Transverse colon (tissue), 4 donors: ENCODE measurements at places on chromosomes 4 and X. TPM values are rescaled to one million over a fixed set of nuclear protein-coding genes. Genes with fewer than 3 reads are reported as not detected.

GRCh38 chrX:66677430-66677829 is 38.6 kb upstream of the EDA2R start:
- H3K27me3 ChIP-seq, result no peaks in the 10 kb centered on the region
- no peaks in the 10 kb centered on the region for H3K4me1 ChIP-seq
- no peaks in the 10 kb centered on the region for H3K36me3 ChIP-seq
- H3K27ac ChIP-seq, result no peak overlapping the region

DNA sequence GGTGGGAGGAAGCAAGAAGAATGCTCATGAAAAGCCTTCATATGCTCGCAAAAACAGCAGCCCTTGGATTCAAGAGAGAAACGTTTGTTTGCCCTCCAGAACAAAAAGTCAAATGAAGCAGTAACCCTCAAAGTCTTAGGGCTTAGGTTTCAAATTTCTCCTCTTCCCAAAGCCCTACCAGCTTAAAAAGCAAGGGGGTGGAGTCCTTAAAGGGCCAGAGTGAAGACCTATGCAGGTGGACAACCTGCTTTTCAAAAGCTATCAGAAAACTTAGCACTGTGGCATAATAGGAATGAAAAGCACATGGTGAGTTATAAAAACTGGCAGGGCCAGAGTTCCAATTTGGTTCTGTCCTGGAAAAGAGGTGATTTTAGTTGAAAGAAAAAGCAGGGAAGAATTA is 253.3 kb downstream of the NAP1L3 start:
- no peak for DNase-seq
- no peaks in the 10 kb centered on the region for H3K36me3 ChIP-seq
- no peaks in the 10 kb centered on the region for H3K27me3 ChIP-seq
- H3K4me1 ChIP-seq, result no peaks in the 10 kb centered on the region

DNA sequence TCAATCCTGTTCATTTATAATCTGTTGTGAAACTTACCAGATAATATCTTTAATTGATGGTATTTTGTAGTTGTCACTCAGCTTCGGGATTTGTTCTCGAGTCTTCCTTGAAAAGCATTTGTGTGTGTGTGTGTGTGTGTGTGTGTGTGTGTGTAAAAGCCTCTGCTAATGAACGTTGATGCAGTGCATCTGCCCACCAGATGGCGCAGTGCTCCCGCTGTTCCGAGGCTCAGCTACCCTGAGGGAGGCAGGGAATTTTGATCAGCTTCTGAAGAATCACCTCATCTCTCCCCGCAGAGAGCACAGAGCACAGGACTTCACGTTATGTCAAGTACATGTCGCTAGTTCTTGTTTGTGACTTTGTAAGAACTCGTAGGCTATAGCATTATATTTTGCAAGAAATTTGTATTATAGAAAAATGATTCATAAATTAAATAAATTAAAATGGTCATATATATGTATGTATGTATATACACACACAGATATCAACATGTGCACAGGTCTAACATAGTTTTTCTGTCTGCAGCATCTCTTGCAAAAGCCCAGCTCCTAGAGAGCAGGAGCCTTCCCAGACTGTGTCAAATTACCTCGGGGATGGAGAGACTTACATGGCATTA is 316.7 kb upstream of the IGFBP7 start:
- no peak overlapping the region for H3K4me3 ChIP-seq
- no peaks in the 10 kb centered on the region for H3K4me1 ChIP-seq

GRCh38 chr4:164977243-164978164 is at the start of gene TRIM61:
TRIM61 (minus strand) TSS chr4:164977657; CDS start chr4:164970002, 7,655 bp downstream.
- H3K27ac ChIP-seq, result no peak within 1 kb of the TSS
- H3K36me3 ChIP-seq, result no peaks in the 10 kb centered on the region
- H3K27me3 ChIP-seq, result no peaks in the 10 kb centered on the region
- H3K4me3 ChIP-seq, result peak within 1 kb of the TSS; percentile 44
- peak; percentile 25 for DNase-seq

DNA sequence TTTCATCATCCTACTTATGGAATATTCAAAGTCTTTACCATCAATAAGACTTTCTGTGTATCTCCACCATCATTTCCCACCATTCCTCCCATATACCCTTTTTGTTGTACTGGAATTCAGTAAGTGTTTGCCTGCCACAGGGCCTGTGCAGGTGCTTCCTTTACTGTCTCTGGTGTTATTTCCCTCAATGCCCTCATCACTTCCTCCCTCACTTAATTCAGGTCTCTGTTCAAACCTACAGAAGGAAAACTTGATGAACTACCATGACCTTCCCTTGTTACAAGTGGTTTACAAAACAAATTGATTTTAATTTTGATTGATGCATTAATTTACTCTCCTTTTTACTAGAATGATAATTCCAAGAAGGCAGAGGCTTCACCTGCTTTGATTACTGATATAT is 159.5 kb upstream of the FAT4 start:
- no peaks in the 10 kb centered on the region for H3K27me3 ChIP-seq
- no peak overlapping the region for H3K27ac ChIP-seq
- DNase-seq, result no peak

- no peak for DNase-seq
- no peak overlapping the region for H3K4me3 ChIP-seq
- no peak overlapping the region for H3K27ac ChIP-seq
These were observed 30.7 kb upstream of the RPS6KA6 start for GRCh38 chrX:84218726-84219125.

GRCh38 chrX:11626351-11626750 is 39.4 kb downstream of the ARHGAP6 start:
- DNase-seq, result no peak
- H3K4me1 ChIP-seq, result no peaks in the 10 kb centered on the region
- no peak overlapping the region for H3K4me3 ChIP-seq

GRCh38 chr4:129282293-129282692 is 186.3 kb downstream of the C4orf33 start:
- no peaks in the 10 kb centered on the region for H3K27me3 ChIP-seq
- H3K36me3 ChIP-seq, result no peaks in the 10 kb centered on the region
- no peaks in the 10 kb centered on the region for H3K4me1 ChIP-seq
- H3K27ac ChIP-seq, result no peak overlapping the region

DNA sequence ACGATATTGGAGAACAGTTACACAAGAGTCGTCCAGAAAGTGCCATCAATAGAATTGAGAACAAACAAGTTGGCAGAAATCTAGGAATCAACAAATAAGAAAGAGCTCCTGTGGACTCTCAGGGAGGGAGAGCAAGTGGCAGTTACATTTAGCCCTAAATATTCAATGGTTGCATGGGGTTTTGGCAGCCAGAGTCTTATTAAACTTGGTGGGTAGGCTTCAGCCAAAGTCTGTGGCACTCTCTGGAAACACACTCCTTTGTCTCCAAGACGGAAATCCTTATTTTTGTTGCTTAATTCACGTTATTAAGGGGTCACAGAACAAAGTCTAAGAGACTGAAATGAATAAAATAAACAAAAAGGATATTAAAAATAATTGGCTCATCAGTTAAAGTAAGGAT is 742.2 kb upstream of the ATOH1 start:
- no peaks in the 10 kb centered on the region for H3K36me3 ChIP-seq
- no peak overlapping the region for H3K27ac ChIP-seq
- H3K27me3 ChIP-seq, result no peaks in the 10 kb centered on the region
- no peak overlapping the region for H3K4me3 ChIP-seq
- DNase-seq, result no peak

DNA sequence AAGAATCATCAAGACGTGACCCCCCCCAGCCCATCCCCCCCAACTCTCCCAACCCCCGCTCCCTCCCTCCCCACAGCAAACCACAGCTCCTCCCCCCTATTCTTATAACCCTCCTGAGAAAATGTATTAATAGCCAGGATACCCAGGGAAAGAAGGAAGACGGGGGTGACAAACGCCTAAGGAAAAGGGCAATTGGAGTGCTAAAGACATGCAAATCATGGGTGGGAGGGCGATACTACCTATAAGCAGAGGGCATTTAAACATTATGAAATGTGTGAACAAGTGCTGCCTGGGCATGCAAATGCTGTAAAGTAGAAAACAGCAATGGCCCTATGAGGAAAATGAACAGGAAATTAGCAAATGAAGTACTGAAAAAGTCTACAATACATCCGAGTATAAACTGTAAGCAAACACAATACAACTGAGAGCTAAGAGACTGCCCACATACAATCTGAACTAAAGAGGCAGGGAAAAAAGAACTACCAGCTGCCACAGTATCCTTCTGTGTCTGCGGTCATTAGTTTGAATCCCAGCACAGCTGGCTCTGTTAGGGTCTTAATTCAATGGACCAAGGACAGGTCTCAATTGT is 2.4 kb downstream of the CXXC4 start:
- H3K27me3 ChIP-seq, result peaks cover 3% of the 10 kb centered on the region
- H3K4me1 ChIP-seq, result peaks cover 5% of the 10 kb centered on the region
- no peak for DNase-seq
- peak overlapping the region; percentile 72 for H3K4me3 ChIP-seq

GRCh38 chrX:39935411-39936064 is 162.2 kb downstream of the BCOR start:
- no peak overlapping the region for H3K27ac ChIP-seq
- H3K27me3 ChIP-seq, result no peaks in the 10 kb centered on the region
- no peaks in the 10 kb centered on the region for H3K4me1 ChIP-seq
- no peaks in the 10 kb centered on the region for H3K36me3 ChIP-seq

DNA sequence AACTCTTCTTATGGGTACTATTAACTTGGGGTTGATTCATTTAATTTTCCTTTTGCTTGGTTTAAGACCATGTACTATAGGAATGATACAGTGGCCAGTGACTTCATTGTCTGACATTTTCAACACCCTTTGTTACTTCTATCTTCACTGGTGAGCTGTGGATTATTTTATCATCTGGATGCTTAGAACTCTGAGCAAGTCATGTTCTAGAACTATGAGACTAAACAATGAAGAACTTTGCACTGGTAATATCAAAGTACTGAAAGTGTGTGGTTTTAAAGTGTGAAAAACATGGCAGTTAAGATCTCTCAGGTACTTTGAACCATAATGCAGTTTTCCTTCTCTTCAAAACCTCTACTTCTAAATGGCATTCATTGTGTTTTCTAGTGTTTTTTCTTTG is 47.8 kb downstream of the MAP7D3 start:
- H3K4me1 ChIP-seq, result peaks cover 11% of the 10 kb centered on the region
- H3K27me3 ChIP-seq, result no peaks in the 10 kb centered on the region
- H3K4me3 ChIP-seq, result no peak overlapping the region
- no peaks in the 10 kb centered on the region for H3K36me3 ChIP-seq
- DNase-seq, result no peak
- H3K27ac ChIP-seq, result peak overlapping the region; percentile 77

- no peaks in the 10 kb centered on the region for H3K36me3 ChIP-seq
- no peaks in the 10 kb centered on the region for H3K27me3 ChIP-seq
- DNase-seq, result no peak
- H3K4me3 ChIP-seq, result no peak overlapping the region
- no peaks in the 10 kb centered on the region for H3K4me1 ChIP-seq
These were observed 173.7 kb upstream of the GALNTL6 start for GRCh38 chr4:171639540-171639939.

DNA sequence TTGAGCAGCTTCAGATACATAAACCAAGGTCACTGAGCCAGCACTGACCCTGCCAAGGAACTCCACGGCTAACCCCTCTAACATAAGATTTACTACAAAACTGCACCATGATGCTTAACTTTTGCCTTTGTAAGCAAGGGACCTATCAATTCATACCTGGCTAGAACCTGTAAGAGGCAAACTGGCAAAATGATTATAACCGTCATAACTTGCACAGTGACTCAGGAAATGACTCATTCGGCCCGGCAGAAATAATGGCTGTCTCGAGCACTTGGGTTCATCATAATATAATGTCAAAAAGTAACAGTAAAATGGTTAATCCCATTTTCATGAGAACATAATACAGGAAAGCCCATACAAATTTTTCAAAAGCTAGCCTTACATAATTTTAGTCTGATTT is 17.2 kb downstream of the RASGEF1B start:
- H3K4me1 ChIP-seq, result no peaks in the 10 kb centered on the region
- no peak overlapping the region for H3K27ac ChIP-seq
- H3K36me3 ChIP-seq, result peaks cover 4% of the 10 kb centered on the region
- H3K27me3 ChIP-seq, result no peaks in the 10 kb centered on the region
- no peak overlapping the region for H3K4me3 ChIP-seq

- no peaks in the 10 kb centered on the region for H3K27me3 ChIP-seq
- no peak overlapping the region for H3K27ac ChIP-seq
- DNase-seq, result no peak
- no peak overlapping the region for H3K4me3 ChIP-seq
These were observed 65.0 kb downstream of the ATXN3L start for GRCh38 chrX:13254870-13255269.

FGF16 gene
- not detected for total RNA-seq

RAB39B gene
- not detected for total RNA-seq

MAGEA12 gene
- total RNA-seq, result not detected
